H54 (cell line): ENCODE measurements at places on chromosomes 2 and 18.

DNA sequence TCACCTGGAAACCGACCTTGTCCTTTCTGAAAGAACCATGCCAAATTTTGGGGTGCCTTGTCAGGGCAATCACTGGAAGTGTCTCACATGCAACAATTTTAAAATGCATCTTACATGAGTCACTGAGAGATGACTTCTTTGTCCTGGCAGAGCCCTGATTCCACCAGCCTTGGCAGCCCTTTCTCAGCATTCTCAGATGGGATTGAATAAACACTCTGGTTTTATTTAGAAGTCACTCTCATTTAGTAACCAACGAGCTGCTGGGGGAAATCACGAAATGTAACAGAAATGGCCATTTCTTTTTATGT is 3.8 kb upstream of the ATP8B1 start:
- DNase-seq, result no peak

DNA sequence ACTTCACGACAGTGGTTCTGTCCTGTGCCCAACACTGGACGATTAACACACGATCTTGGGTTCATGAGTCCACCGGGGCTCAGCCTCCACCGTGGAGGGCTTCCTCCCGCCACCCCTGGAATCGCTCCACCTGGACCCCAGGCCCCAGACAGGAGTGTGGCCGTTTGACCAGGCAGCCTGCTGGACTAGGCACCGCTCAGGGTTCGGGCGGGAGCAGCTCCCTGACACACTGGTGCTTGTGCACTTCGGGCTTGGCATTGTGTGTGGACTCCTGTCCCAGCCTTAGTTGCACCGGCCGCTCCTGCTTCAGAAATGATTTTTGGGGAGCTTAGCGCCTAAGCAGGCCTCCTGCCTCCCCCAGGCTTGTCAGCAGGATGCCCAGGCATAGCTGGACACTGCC is 617.4 kb upstream of the SALL3 start:
- DNase-seq, result no peak

GRCh38 chr2:130385709-130386108 is 29.9 kb downstream of the PTPN18 start:
- no peak for DNase-seq

- peak; percentile 9 for DNase-seq
Observed at GRCh38 chr2:68594674-68595492, 48.5 kb upstream of the PROKR1 start.

- DNase-seq, result no peak
Observed at GRCh38 chr2:44705876-44706480, 235.5 kb upstream of the SIX3 start.

DNA sequence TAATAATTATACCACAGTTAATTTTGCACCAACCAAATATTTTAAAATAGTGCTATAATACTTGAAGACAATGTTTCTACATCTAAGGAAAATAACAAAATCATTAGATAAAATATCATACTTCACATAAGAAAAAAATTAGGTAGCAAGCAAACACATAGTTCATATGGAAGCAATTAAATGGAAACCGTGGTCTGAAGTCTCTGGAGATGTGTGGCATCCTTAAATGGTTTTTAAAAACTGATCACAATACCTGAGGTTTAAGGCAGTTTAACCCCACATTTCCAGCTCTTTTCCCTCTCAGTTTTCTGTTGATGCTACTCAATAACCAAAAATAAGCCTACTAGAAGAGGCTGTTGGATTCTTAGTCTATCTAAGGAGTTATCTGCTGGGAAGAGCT is 71.3 kb downstream of the ASXL2 start:
- DNase-seq, result no peak

DNA sequence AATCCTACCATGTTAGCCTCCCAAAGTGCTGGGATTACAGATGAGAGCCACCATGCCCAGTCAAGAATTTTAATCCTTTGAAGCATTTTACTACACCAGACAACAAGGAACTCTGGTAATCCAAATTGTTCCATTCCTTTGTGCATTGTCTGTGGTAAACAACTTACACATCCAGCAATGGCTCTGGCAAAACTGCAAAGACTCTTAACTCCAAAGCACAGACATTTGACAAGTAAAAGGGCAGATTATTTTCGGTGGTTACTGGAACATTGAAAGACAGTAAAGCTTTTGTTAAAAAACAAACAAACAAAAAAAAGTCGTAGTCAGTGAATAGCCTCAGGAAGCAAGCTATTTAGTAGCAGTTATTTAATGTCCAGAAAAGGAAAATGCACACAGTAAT is 33.2 kb upstream of the RMND5A start:
- no peak for DNase-seq

DNA sequence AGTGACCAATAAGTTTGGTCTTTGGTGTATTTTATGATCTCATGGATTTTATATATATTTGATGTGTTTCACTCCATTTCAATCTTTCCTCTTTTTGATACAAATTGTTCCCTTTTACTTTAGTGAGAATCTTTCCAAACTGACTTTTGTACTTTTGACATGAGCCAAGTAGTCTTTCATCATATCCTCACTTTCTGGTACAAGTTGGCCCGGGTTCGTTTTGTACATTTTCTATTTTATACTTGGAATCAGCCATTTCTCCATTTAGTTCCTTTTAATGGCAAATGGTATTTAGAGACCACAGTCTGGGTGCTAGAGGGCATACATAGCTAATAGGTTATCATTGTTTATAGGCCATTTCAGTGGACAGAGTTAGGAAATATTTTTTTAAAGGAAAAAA is 147.9 kb upstream of the MYO3B start:
- DNase-seq, result no peak

GRCh38 chr2:230672836-230673235 is 39.8 kb upstream of the CAB39 start:
- DNase-seq, result no peak
